ENCODE measurements at places on chromosomes 3 and 15.

DNA sequence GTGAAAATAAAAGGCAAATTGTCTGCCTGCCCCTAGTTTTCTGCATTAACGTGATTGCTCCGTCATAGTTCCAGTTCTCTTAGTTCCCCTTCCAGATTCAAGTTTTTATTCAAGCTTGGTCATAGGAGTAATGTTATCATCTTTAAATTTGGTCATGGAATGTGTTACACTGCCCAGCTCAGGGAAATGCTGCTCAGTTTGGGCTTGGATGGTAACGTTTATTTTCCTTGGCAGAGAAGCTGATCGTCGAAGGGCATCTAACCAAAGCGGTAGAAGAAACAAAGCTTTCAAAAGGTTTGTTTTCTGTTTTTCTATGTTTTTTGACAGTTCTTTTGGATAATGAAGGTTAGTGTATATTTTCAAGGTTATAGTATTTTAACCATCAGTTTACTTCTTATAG lies 118.4 kb upstream of the FLNB start:
- DNase-seq: no peak

- no peak for DNase-seq
Observed at GRCh38 chr3:87448558-87448957, 172.2 kb upstream of the POU1F1 start.

GRCh38 chr15:42694398-42694797 lies 42.5 kb downstream of the CDAN1 start:
- no peak for DNase-seq

DNA sequence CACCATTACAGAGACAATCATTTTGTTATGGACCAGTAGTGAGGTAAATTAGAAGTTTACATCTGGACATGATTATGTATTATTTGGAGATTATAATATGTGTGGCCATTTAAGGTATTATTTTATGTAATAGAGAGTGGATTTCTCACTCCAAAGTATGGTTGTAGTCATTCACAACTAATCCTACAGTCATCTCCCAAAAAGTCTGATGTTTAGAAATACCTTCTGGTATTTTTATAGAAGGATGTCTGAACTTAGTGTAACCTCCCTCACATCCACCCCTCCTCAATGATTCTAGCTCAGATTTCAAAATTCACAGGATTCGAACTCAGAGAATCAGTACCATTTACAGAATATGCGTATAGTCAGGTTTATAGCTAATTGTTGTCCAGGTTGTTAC lies 346.6 kb upstream of the MEIS2 start:
- no peak for DNase-seq

GRCh38 chr3:151226088-151226563 lies 23.1 kb upstream of the GPR171 start:
- DNase-seq: peak; percentile 29
